ENCODE measurements at places on chromosomes 3 and 15. TPM values are rescaled to one million over a fixed set of nuclear protein-coding genes. Genes with fewer than 3 reads are reported as not detected.

- DNase-seq, result no peak
Observed at GRCh38 chr3:87498358-87499080, 222.1 kb upstream of the POU1F1 start.

- no peak for DNase-seq
Observed at GRCh38 chr3:23209747-23210487, 6.8 kb downstream of the UBE2E2 start.

The AADAC gene
- total RNA-seq, result 13.7 TPM

- DNase-seq, result no peak
Observed at GRCh38 chr15:70770863-70771262, 7.5 kb upstream of the UACA start.

- DNase-seq, result no peak
Observed at GRCh38 chr3:162112719-162113118, 616.1 kb downstream of the OTOL1 start.

The CD200 gene
- total RNA-seq, result 12.2 TPM

GRCh38 chr3:101266566-101266965 lies 53.8 kb downstream of the IMPG2 start:
- DNase-seq, result no peak

The CNTN6 gene
- 1.9 TPM for total RNA-seq

- no peak for DNase-seq
Observed at GRCh38 chr15:63876085-63876662, 42.4 kb upstream of the HERC1 start.
